ENCODE measurements at places on chromosomes 2 and 18.

DNA sequence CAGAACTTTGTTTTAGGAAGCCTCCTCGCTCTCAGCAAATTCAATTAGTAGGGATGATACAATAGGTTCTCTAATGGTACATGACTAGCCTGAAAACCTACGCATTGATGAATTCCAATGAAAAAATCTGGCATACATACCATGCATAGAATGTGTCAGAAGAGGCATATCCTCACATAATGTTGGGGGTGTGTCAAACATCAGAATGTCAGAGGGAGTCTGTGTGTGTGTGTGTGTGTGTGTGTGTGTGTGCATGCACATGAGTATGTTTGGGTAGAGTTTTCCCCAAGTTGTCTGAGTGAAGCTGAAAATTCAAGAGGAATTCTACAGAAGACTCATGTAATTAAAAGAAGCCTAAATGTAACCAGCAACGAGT, 78.5 kb downstream of the FIGN start:
- no peak for DNase-seq

- no peak for DNase-seq
Measured at GRCh38 chr2:190340369-190340768, 3.0 kb upstream of the INPP1 start.

DNA sequence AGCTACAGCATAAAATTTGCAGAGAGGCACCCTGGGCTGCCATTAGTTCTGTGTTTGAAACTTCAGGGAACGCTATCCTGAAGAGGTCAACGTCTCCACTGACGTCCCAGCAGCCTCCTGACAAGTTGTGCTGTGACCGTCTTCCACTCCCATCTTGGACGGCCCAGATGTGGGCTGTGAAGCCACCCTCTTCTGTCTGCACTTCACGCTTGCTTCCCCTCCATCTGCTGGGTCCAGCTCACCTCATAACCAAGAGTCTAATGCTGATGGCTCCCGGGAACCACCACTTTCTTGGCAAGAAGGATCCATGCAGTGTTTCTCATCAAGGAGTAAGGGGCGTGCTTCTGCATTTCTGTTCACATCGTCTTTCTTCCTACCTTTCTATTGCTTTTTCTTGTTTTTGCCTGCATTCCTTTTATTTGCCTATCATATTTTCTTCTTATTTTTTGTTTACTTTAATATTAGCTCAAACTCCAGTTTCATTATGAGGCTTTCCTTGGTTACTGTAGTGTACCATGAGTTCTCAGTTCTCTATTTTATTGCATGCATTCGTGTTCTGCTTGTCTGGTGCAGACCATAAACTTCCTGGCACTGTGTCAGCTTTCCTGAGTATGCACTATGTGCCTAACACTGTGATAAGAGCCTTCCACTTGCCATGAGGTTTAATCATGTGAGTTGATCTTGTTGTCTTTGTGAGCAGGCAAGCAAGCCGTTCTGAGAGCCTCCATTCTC, 631.8 kb upstream of the RAB6C start:
- DNase-seq = no peak

- peak; percentile 53 for DNase-seq
Measured at GRCh38 chr2:118202707-118203303, 114.5 kb downstream of the INSIG2 start.

DNA sequence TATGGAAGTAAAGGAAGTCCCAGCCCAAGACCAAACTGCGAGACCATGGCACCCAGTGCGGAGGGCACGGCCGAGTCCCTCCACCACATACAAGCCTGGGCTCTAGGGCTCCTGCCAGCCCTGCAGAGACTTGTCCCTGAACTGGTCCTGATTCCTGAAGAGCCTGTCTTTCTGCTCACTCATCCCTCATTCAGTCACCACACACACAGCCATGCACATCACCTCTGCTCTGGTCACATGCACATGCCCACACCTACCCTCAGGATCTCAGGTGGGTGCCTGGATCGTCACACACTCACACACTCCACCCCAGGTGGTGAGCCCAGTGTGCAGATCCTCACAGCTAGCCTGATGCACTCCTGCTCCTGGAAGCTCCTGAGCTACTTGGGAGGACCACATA, 71.4 kb upstream of the LAPTM4A start:
- no peak for DNase-seq

DNA sequence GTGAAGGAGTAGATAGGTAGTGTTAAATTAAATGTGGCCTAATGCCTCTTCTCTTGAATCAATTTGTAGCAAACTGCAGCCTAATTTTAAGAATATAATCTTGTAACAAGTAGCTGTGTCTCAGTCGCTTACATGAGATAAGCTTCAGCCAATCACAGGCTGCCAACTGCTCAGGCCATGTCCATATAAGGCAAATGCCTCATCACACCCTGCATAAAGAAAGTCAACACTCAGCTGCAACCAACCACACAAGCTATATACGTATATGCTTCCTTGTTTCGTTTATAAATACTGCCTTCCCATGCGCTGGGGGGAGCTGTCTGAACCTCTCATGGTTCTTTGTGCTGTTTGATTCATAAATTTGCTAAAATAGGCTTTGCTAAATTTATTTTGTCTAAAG, 476.3 kb downstream of the TRIB2 start:
- DNase-seq = peak; percentile 66
